ENCODE measurements at places on chromosomes 5 and 9.

DNA sequence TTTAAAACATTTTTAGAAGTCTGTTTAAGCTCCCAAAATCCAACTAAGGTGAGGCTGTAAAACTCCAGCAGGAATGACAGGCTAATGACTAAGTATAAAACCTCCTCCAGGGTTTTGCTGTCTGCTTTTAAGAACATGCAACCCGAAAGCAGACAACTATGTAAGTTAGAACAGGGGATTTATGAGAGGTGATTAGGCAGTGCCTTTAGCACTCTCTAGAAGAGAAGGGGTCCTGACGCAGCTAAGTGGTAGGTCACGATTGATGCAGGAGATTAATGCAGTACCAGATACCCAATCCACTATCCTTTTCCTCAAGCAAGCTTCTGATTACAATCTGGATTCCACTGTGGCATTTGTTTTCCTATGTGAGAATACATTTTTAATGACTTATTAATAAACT, 25.9 kb downstream of the HOMER1 start:
- no peak for DNase-seq

GRCh38 chr5:59193616-59194319, 610.9 kb downstream of the RAB3C start:
- DNase-seq, result no peak

DNA sequence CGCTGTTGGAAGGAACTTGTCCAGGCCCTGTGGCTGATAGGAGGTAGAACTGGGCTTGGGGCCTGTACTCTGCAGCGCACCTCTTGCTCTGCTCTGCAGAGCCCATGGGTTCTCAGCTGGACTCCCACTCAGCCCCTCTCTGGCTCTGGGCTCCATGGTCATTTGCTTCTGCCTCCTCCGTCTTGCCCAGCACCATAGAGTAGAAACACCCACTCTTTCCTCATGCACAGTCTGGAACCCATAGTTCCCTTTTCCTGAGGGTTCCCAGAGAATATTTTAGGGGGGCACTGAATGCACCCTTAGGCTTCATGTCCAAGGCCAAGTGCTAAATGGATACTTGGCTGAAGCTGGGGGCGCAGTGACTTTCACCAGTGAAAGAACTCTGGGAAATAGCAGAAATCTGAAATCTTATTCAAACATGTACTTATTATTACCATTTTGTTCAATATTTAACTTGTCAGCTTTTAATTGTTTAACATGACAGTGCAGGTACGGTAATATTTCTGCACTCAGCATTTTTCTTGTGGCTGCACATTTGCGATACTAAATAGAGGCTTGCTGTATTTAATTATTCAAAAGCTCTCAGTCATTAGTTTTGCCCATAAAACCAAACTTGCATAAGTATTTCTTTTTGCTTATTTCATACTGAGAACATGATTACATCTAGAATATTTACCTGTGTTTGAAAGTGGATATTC, 31.5 kb downstream of the GALNT12 start:
- DNase-seq, result no peak

GRCh38 chr9:26053954-26054353, 375.7 kb upstream of the TUSC1 start:
- no peak for DNase-seq

- DNase-seq, result no peak
Measured at GRCh38 chr9:77651203-77651602, 3.1 kb upstream of the GNA14 start.

DNA sequence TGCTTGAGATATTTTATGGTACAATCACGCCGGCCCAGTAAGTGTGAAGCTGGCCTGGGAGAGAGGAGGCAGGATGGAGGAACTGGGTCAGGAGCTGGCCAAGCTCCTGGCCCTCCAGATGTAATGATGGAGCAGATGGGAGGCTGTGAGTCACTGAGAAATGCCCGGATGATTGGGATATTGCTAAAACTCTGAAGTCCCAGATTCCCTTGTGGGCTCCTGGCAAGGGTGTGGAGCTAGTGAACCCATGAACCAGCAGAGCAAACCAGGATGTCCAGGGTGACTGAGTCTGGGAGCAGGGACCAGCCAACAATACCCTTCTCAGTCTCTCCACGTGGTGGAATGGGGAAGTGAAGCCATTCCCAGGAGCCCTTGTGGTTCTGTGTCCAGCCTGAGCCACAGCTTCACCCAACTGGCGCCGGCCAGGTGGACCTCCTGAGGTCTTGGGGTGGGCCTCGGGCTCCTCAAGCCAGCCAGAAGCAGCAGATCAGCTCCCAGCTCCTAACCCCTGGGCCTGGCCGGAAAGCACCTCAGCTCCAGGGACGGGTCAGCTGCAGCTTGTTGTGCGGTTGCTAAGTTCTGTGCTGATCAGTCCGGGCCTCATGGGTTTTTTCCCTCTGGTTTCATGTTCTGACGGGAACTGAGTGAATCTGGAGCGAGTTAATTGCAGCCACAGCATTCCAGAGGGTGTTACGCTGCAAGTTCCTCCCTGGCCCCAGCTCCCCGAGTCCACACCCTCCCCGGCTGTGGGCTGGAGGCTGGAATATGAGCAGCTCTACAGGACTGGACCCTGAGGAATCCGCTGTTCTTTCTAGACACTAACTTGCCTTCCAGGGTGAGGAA, 37.6 kb downstream of the DUSP1 start:
- DNase-seq, result no peak

- DNase-seq, result no peak
Measured at GRCh38 chr5:74310997-74311930, 329.3 kb downstream of the ENC1 start.

DNA sequence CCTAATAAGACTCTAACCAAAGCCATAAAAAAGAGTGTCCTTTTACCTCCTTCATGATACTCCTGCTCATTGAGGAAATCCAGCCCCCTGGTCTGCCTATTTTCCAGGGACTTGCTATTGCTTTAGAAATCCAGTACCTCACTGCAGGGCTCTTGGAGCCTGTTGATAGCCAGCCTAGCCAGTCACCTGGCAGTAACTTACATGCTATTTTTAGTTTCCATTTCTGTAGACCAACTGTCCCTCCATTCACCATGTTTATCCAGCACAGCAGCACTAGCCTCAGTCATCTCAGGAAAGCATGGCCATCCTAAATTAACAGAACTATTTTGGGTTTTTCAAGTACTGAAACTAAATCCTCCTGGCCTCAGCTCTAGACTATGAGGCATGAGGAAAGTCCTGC, 91.5 kb upstream of the PHF24 start:
- no peak for DNase-seq

GRCh38 chr5:38751103-38751502, 94.7 kb upstream of the OSMR start:
- no peak for DNase-seq

All from AML-193 (cell line).